Smooth muscle cell of the umbilical artery (primary cell): ENCODE measurements at places on chromosomes 11 and 22. TPM values are rescaled to one million over a fixed set of nuclear protein-coding genes. Genes with fewer than 3 reads are reported as not detected.

Gene TMEM191C
- 0.30 and 1.6 TPM in 2 replicates for total RNA-seq

Gene STT3A
- 303 and 392 TPM in 2 replicates for total RNA-seq

Gene ADAMTS8
- total RNA-seq = not detected in 2 replicates

Gene MRGPRX3
- total RNA-seq = not detected in 2 replicates

Gene CRYBB3
- total RNA-seq = not detected in 2 replicates

Gene GPHA2
- total RNA-seq = not detected in 2 replicates

Gene HTR3A
- total RNA-seq = not detected in 2 replicates

Gene CARD16
- total RNA-seq = 2.0 and 6.5 TPM in 2 replicates

Gene ARRB1
- total RNA-seq = 3.3 and 5.8 TPM in 2 replicates

Gene CASTOR1
- 11.5 and 15.4 TPM in 2 replicates for total RNA-seq

Gene TTC36
- total RNA-seq = 0.59 and 1.2 TPM in 2 replicates
